Activated CD4-positive, CD25-positive, alpha-beta regulatory T cell treated with anti-CD3 and anti-CD28 coated beads, Interleukin-2, amount 50 U/mL, for 24 hours (primary cell): ENCODE measurements at places on chromosomes 3 and 15.

DNA sequence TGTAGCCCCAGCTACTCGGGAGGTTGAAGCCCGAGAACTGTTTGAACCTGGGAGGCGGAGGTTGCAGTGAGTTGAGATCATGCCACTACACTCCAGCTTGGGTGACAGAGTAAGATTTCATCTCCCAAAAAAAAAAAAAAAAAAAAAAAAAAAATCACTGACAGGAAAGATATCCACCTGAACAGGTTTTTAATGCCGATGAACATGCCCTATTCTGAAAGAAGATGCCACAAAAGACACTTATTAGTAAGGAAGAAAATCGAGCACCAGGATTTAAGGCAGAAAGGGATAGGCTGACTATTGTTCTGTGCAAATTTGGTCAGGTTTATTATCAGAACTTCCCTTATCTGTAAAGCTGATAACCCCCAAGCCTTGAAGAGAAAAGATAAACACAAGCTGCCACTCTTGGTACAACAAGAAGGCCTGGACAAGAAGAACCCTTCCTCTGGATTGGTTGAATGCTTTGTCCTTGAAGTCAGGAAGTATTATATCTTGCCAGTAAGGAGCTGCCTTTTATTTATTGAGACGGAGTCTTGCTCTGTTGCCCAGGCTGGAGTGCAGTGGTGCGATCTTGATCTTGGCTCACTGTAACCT, 2.7 kb upstream of the PARP16 start:
- no peak for ATAC-seq

DNA sequence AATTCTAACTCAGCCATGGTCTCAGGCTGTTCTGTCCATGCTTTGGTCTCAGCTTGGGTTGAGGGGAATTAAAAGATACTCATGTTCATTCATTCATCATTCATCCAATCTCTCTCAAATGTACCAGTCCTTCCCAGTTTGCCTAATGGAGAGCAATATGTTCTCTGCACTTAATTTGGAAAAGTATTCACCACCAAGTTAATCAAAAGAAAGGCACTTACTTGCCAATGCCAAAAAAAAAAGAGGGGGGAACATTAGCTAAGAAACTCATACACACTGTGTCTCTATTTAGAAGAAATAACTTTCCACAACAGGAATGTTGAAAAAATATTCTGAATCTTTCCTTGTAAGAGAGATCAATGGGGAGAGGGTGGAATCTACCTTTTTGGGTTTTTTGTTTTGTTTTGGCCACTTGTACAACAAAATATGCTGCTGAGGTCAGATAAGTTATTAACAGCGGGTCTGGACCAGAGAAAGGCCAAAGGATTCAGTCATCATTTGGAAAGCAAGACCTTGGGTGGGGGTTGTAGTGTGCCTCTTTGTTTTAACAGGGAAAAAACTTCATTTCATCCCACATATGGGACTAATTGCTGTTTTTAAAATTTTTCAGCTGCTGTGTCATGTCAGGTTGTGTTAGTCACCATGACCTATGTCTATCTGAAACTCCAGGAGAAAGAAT, 152.3 kb downstream of the FBN1 start:
- ATAC-seq: no peak

GRCh38 chr3:56459719-56460118, 8.5 kb downstream of the ERC2 start:
- no peak for ATAC-seq

DNA sequence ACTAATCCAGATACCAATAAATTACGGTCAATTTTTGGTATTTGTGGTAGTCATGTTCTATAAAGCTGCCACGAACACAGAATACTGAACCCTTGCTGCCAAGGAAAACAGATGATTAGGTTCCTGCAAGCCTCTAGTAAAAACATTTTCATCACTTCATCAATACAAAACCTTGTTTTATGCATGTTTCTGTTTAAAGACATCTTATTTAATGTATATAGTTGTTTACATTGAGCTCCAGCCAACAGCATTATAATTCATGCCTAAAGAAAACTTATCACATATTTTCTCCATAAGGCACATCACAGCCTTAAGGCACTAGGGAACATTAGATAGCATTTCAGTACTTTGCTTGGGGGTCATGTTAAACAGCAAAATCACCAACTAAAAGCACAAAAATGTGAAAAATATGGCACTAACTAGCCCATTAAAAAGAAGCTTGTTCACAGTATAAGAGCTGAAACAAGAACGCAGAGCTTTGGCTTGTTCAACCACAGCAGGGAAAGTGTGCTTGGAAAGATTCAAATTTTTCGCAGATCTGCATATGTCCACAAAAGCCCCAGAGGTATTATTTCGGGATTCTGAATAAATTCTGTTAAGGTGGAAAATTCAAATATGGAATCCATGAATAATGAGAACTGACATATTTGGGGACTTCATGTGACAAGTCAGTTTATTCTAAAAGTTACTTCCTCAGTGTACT, 27.7 kb downstream of the POLQ start:
- no peak for ATAC-seq
